Stimulated activated CD8-positive, alpha-beta memory T cell treated with anti-CD3 and anti-CD28 coated beads, Interleukin-7, amount 100 ng/mL, for 4 hours (primary cell): ENCODE measurements at places on chromosomes 4 and X.

DNA sequence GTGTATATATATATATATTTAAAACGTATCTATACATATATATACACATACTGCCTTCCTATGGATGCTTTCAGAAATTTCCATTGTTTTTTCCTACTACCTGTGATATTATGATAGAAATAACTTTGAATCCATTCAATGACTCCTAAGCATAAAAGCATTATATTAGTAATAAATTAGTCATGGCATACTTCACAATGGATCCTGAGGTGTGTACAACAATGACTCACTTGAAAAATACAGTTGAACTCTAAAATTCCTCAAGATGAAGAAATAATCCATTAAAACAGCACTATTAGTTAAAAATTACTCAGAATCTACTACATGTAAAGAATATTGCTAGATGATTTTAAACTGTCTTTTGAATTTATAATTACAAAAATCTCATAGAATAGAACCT lies 201.1 kb downstream of the STPG2 start:
- DNase-seq = no peak

GRCh38 chrX:55451990-55452832 lies at the start of gene MAGEH1:
TSS of gene MAGEH1 (plus strand) at chrX:55452127. CDS start at chrX:55452375, 248 bp downstream.
- peak; percentile 62 for DNase-seq

DNA sequence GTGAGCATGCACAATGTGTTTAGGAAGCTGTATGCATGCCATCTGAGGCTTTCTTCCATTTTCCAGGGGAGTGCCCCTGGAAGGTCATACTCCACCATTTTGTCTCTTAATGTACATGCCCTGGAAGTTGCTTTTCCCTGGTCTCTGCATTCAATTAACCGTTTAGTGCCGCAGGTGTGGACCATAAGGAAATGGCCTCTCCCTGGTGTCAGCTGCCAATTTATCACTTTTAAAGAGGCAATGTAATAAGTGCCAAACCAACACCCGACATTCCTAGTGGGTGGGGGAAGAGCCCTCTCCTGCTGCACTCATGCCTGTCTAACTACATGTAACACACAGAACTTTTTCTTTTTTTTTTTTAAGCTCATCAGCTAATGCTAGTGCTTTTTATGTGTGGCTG lies 7.1 kb upstream of the BST1 start:
- DNase-seq = no peak

DNA sequence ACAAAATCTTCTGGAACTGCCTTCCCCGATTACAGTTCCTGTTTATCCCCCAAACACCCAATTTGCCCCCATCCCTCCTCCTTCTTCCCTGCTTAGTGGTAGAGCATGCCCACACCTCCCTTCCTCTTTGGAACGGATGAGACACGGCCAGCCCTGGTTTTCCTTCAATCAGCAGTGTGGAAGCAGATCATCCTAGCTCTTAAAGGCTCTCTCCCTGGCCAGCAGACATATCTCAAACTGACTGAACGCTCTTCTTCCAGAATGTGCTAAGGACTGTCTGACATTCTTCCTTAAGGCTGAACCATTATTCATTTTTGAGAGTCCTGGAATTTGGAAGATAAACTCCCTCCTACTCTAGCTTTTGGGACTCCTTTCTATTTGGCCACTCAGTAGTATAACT lies 161.1 kb downstream of the TRIML1 start:
- DNase-seq = no peak

DNA sequence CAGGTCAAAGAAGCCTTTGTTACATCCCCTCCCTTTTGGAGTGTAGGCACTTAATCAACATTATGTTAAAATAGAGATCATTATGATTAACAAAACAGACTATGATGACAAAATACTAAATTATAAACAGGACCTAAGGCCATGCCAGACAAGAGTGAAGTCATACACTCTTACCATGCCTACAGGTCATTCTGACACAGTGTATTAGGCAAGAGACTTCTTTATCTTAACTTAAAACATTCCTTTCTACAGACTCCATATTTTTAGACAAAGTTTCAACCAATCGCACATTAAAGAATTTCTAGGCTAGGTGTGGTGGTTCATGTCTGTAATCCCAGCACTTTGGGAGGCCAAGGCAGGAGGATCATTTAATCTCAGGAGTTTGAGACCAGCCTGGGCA lies 128.6 kb upstream of the SLC34A2 start:
- DNase-seq = no peak

- no peak for DNase-seq
Measured at GRCh38 chr4:76729980-76730379, 168.0 kb downstream of the SOWAHB start.

DNA sequence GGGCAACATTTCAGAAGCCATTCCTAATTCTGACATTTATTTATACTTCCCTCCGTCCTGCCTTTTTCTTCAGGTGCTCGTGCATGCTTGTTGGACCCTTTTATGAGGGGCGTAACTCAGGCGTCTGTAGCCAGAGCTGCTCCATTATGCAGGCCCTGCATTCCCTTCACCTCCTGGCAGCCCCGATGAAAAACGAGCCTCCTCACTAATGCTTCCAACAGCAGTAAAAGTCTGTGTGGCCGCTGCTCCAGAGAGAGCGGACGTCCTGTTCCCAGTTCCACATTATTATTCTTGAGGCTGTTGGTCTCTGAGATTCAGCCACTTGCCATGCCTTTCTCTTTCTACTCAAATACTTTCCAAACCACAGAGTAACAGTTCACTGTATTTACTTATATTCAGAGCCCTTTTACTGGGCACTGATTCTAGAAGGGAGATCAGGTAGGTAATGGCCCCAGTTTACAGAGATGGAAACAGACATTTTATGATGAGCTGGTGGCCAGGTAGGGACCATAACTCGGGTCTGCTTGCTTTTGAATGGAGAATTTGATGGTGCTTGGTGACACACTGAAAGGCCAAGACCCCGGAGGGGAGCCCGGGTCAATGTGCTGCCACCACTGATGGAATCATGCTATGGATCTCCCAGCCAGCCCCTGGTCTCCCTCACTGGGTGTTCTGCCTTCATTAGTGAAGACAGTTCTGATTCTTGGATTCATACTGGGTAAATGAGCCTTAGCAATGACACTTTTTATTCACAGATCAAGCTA lies 101.0 kb downstream of the GATB start:
- DNase-seq = no peak

- no peak for DNase-seq
Measured at GRCh38 chr4:57043347-57044251, 64.9 kb downstream of the POLR2B start.

GRCh38 chrX:123331859-123332258 lies 147.8 kb downstream of the GRIA3 start:
- no peak for DNase-seq

DNA sequence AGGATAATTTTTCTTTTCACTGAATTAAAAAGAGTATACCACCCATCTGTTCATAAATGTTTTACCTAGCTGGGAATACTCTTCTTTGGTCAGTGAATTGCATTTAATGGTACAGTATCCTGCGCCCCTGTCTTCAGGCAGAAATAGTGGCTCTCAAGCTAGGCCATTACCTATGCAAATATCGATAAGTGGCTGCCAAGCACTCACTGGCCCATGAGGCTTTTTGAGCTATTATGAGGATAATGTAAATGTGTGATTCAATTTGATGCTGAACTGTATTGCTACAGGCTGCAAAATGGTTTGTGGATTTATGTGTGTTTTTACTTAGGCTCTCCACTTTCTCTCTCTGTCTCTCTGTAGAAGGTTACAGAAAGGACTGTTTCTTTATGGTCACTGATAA lies 30.1 kb upstream of the MTMR1 start:
- no peak for DNase-seq

DNA sequence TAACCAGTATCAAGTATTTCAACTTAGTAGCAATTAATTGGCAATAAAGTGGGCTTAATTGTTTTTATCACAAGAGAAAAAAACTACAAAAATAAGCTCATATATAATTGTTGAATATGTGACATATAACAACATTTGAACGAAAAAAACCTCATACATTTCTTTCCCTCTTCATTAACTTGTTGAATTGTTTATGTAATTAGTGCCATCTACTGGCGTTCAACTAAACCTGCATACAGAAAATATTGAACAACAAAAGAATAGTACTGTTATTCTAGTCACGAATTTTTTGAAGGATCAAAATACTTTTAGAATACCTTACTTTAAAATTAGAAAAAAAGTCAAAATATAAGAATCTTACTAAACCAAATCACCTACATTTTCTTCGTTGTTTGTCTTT lies 586.5 kb upstream of the FTHL17 start:
- DNase-seq = no peak

DNA sequence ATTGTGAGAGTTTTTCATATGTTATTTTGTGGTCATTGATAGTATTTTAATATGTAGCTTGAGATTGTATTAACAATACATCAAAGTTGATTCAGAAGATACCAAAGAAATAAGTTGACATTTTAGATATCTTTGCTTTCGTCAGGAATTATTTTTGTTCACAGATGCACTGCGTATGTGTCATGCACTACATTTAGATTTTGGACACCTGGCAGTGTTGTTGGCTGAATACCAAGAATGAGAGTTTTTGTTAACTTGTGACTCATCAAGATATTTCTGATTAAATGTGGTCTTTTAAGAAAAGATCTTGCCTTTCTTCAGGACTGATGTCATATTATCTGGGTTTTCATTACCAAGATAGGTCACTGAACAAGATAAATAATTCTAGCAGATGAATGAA lies 633.4 kb downstream of the CENPC start:
- DNase-seq = no peak

- DNase-seq = no peak
Measured at GRCh38 chr4:129077326-129077725, 16.0 kb downstream of the SCLT1 start.

GRCh38 chrX:154057791-154058190 lies 38.1 kb upstream of the IRAK1 start:
- no peak for DNase-seq

DNA sequence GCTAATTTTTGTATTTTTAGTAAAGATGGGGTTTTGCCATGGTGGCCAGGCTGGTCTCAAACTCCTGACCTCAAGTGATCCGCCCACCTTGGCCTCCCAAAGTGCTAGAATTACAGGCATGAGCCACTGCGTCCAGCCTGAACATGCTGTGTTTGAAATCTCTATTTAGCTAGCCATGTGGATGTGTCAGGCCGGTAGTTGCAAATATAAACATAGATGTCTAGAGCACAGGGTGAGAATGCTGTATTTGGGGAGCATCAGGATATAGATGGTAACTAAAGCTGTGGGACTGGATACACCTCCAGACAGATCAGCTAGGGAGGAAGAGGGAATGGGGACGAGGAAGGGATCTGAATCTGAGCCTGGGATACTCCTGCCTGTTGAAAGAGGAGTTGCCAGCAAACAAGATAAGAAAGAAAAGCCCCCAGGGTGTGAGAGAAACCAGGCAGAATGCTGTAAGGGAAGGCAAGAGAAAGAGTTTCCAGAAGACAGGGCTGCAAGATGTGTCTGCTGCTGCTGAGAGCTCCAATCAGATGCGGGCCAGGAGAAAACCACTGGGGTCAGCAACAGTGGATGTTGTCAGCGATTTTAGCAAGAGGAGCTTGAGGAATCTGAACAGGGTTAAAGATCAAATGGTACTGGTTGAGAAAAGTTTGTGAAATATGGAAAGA lies 177.4 kb downstream of the PALLD start:
- DNase-seq = no peak

GRCh38 chr4:159360549-159360948 lies 257.7 kb downstream of the RAPGEF2 start:
- no peak for DNase-seq

DNA sequence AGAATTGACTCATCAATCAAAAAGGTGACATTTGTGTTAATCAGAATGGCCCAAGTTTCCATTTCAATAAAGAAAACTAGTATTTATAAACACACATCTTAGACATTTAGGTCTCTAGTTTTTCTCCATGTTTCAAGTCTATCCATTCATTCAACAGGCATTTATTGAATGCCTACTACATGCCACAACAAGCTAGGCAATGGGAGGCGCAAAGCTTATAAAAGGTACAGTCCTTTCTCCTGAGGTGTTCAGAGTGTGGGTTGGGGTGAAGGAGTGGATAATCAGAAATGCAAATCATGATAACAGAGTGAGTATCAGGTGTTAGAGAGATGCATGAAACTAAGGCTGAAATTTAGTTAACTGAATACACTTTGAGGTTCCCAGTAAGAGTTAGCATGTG lies 78.0 kb downstream of the HCCS start:
- no peak for DNase-seq

- peak; percentile 50 for DNase-seq
Measured at GRCh38 chr4:122577808-122578781, 42.8 kb downstream of the IL21 start.

GRCh38 chr4:100933628-100934027 lies 413.7 kb downstream of the PPP3CA start:
- DNase-seq = no peak

DNA sequence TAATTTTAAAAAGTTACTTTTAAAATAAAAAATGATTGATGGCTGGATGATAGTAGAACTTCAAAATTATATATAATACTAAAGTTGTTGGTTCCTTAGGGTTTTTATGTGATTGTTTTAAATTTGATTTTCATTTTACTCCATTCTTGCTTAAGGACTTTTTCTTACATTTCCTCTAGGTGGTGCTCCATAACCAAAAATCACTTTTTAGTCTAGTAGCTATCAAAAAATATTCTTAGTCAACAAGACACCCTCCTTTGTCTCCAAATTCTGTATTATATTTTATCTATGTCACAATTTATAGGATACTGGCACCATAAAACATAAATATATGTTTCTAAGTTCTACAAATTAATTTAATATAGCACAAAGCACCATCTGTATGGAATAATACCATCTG lies 67.2 kb upstream of the BRWD3 start:
- no peak for DNase-seq

GRCh38 chrX:42098900-42099299 lies 175.5 kb upstream of the CASK start:
- no peak for DNase-seq

DNA sequence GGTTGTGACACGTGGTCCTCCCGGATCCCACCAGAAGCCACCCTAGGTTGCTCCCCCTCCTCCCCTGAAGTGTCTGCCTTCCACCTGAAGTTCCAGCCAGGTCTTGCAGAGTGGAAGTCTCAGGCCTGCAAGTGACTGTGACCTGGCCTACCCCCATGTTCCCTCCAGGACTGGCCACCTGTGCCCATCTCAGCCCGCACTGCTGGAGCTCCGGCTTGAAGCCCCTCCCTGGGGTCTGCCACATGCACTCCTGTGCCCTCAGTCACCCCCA lies 6.1 kb upstream of the HGFAC start:
- no peak for DNase-seq

GRCh38 chrX:40100141-40100536 lies 2.4 kb upstream of the BCOR start:
- DNase-seq = no peak

DNA sequence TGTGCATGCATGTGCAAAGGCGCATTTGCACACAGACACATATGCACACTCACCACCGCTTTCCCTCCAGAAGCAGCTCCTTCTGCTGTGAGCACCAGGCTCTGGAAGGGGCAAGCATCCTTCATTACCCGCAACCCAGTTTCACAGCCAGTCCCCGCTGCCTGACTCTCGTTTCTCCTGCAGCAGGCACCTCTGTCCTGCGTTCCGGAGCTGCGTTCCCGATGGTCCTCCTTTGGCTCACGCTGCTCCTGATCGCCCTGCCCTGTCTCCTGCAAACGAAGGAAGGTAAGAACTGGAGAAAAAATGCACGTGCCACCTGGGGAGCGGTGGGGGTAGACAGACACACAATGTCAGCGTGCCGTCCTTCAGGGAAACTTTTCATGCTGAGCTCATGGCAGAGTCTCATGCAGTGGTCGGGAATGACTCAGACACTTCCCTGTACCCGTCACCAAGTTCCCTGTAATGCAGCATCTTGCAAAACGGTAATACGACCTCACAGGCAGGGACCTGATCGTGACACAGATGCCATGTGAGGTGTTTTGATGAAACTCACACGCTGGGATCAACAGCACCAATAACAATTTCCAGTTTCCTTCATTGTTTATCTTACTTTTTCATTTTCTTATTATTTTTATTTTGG lies 5.1 kb downstream of the IL3RA start:
- DNase-seq = no peak
